Sigmoid colon (tissue), 7 donors: ENCODE measurements at places on chromosomes 16 and 17. TPM values are rescaled to one million over a fixed set of nuclear protein-coding genes. Genes with fewer than 3 reads are reported as not detected.

- DNase-seq, result no peak
Observed at GRCh38 chr16:24838554-24839266, 7.1 kb upstream of the SLC5A11 start.

NXPH3 gene
- total RNA-seq, result 21.3 TPM

- DNase-seq, result peak; percentile 78
Observed at GRCh38 chr17:8954339-8954738, 11.2 kb downstream of the PIK3R5 start.

DNA sequence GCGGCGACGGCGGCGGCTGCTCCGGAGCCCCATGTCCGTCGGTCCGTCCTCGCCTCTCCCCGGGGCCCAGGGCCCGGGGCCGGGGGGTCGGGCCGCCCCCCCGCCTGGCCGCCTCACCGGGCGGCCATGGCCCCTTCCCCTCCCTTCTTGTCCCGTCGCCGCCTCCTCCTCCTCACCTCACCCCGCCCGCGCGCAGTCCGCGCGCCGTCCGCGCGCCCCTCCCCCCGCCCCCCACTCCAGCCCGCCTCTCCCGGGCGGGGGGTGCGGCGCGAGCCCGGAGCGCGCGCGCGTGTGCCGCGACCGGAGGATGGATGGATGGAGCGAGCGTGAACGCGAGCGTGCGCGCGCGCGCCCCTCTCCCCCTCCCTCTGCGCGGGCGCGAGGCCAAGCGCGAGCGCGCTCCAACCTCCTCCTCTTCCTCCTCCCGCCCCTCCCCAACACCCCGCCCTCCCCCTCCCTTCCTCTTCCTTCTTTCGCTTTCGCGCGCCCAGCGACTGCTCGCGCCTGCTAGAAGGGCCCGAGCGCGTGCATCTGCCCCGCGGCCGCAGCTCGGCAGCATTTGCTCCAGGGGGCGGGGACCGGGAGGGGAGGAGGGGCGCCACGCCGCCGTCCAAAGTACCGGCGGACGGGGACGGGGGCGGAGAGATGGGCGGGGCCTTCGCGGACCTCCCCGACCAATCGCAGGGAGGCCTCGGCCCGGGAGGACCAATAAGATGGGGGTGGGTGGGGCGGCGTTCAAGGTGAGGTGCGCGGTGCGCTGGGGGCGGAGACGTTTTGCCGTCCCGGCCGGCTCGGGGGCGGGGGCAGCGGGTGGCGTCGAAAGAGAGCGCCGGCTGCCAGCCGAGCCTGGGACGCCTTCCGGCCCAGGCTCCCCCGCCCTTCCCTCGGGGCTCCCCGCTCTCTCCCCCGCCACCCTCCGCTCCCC is at the start of gene ATXN7L3:
TSS of gene ATXN7L3 (minus strand) at position 332 of the 925 bp plus-strand sequence. CDS start 1,814 bp downstream, outside the sequence.
- DNase-seq, result peak; percentile 100

DNA sequence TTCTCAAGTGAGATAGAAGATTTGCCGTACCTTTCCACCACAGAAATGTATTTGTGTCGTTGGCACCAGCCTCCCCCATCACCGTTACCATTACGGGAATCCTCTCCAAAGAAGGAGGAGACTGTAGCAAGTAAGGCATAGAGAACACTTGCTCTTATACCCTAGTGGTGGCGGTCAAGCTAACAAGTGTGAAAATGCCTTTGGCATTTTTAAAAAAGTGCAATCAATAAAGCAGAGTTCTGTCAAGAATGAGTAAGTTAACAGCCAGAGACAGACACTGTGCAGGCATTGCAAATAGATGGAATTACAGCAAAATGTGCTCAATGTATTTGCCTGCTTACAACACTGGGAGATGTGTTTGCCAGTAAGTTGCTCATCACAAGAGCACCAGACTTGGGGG is 7.7 kb downstream of the MSL1 start:
- DNase-seq, result no peak

TMEM11 gene
- total RNA-seq, result 16.9 TPM

DNA sequence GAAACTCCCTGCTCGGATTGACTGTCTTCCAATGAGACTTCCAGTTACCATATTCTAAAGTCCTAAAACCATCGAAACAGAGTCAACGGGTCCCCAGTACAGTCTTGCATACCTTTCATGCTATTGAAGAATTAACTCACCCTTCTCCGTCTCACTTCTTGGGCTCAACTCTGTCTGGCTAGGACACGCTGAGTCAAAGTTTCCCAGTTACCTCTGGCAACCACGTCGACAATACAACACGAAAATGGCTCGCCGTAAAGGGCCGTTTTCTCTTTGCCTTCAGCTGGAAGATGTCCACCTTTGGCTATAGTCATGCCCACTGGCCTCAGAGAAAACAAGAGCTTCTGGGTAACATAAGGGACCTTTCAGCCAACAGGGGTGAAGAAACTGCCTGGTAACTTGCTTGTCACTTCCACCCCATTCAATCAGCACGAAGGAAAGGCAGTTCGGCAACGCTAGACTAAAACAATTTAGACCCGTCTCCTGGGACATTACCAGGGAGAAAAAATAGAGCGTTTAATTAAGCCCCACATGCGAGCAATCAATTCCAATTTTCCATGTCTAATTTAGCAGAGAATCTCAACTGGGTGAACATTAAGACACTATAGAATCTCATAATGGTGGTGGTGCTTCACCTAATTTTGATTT is 21.5 kb downstream of the KCNG4 start:
- no peak for DNase-seq

GRCh38 chr17:67625971-67626370 is 91.8 kb upstream of the NOL11 start:
- no peak for DNase-seq

SPATA32 gene
- not detected for total RNA-seq

- no peak for DNase-seq
Observed at GRCh38 chr17:58556833-58557250, 42.4 kb upstream of the MTMR4 start.

TMEM92 gene
- total RNA-seq, result not detected

FOXJ1 gene
- not detected for total RNA-seq

- DNase-seq, result peak; percentile 68
Observed at GRCh38 chr16:56260378-56261160, 69.3 kb downstream of the GNAO1 start.

- DNase-seq, result no peak
Observed at GRCh38 chr17:6514371-6514770, 42.0 kb downstream of the PITPNM3 start.

PPP1R27 gene
- total RNA-seq, result not detected

DNA sequence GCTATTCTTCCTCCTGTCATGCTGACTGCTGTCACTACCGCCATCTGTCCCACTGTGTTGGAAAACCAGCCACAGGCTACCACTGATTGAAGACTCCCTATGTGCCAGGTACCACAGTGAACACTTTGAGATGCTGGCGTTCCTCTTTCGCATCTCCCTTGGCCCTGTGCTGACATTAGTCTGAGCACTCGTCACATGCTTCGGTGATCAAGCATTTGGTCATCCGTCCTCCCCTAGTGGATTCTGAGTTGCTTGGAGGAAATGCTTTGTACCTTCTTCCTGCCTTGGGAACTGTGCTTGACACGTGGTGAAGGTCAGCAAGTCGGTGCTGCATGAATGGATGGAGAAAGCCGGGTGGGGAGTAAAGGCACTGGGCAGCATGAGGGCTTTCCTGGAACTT is 260.1 kb downstream of the SNX29 start:
- no peak for DNase-seq

DNA sequence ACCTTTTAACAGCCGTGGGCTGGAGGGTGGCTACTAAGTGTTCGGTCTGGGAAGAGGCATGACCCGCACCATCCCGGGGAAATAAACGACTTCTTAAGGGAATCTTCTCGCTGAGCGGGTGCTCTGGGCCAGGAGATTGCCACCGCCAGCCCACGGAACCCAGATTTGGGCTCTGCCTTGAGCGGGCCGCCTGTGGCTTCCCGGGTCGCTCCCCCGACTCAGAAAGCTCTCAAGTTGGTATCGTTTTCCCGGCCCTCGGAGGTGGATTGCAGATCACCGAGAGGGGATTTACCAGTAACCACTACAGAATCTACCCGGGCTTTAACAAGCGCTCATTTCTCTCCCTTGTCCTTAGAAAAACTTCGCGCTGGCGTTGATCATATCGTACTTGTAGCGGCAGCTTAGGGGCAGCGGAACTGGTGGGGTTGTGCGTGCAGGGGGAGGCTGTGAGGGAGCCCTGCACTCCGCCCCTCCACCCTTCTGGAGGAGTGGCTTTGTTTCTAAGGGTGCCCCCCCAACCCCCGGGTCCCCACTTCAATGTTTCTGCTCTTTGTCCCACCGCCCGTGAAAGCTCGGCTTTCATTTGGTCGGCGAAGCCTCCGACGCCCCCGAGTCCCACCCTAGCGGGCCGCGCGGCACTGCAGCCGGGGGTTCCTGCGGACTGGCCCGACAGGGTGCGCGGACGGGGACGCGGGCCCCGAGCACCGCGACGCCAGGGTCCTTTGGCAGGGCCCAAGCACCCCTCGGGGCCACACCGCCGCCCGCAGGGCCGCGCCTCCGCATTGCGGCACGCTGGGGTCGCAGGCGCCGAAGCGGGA is 3.6 kb upstream of the CBX4 start:
- no peak for DNase-seq

SLC12A3 gene
- not detected for total RNA-seq

DNA sequence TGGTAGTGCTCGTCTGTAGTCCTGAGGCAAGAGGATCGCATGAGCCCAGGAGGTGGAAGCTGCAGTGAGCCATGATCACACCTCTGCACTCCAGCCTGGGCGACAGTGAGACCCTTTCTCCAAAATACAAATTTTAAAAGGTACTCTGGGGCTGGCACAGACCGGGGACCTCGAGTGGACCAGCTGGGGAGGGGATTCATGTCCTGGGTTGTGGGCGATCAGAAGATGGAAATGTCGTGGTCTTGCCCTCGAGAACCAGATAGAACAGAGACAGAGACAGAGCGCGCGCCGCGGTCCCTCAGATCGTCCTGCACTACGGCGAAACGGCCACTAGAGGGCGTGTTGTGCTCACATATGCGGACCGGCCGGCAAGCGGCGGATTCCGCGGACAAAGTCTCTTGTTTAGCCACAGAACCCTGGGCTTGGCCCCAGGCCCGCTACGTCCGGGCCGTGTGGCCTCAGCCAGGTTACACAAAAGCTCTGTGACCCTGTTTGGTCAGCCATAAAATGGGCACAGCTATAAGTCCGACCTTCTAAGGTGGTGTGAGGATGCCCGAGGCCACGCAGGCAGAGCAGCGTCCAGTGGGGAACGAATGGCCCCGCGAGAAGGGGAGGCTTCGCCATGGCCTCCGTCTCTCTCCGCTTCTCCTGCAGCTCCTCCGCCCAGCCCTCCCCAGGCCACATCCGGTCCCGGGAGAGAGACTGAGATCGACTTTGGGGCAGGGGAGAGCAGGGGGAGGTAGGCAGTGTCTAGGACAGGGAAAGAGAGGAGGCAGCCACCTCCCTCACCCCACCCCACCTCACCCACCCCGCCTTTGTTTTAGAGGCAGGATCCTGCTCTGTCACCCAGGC is 14.6 kb upstream of the SBK1 start:
- peak; percentile 92 for DNase-seq
